ENCODE measurements at places on chromosomes 7 and 10. TPM values are rescaled to one million over a fixed set of nuclear protein-coding genes. Genes with fewer than 3 reads are reported as not detected.

GRCh38 chr7:114789161-114789560 is 132.7 kb upstream of the MDFIC start:
- peaks cover 32% of the 10 kb centered on the region for H3K4me1 ChIP-seq
- no peak for DNase-seq
- no peak overlapping the region for H3K4me3 ChIP-seq

GRCh38 chr10:50395271-50395670 is 144.0 kb upstream of the ASAH2 start:
- no peak overlapping the region for H3K4me3 ChIP-seq
- no peaks in the 10 kb centered on the region for H3K27me3 ChIP-seq
- peaks cover 20% of the 10 kb centered on the region for H3K36me3 ChIP-seq
- H3K4me1 ChIP-seq = peaks cover 51% of the 10 kb centered on the region

DNA sequence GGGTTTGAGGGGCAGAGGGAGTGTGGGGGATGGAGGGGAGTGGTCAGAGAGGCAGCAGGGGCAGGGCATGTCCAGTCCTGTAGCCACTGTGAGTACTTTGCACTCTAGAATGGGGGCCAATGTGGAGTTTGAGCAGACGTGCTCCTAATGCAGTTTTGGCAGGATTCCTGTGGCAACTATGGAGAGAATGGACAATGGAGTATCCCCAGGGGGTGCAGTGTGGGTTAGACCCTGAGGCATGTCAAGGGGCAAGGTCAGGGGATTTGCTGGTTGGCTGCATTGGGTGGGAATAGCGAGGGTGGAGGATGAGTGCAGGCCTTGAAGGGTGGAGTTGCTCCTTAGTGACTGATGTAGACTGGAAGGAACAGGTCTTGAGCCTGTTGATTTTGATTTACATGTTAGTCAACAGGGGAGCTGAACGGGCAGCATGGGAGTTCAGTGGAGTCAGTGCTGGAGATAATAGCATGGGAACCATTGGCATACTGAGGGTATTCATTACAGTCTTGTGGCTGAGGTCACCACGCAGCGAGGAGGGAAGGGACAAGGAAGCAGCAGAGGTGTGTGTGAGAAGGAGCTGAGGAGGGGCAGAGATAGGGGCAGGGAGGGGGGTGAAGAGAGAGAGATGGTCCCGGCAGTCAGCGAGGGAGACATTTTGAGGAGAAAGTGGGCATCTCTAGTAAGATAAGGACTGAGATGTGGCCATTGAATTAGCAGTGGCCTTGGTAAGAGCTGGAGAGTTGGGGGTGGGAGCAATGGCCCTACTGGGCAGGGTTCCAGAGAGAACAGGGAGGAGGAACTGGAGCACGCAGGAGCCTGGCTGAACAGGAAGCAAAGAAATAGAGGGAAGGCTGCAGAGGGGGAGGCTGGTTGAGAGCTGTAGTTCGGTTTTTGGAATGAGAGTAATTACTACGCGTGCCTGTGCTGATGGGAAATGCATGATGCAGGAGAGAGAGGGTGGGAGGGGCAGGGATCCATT is 112.7 kb downstream of the CCNY start:
- H3K27ac ChIP-seq = no peak overlapping the region
- H3K27me3 ChIP-seq = no peaks in the 10 kb centered on the region
- H3K4me3 ChIP-seq = no peak overlapping the region

GRCh38 chr10:118596426-118597124 is 1.1 kb upstream of the PRLHR start:
- H3K4me1 ChIP-seq = no peaks in the 10 kb centered on the region
- peaks cover 57% of the 10 kb centered on the region for H3K27me3 ChIP-seq
- H3K27ac ChIP-seq = no peak overlapping the region
- no peak for DNase-seq
- no peak overlapping the region for H3K4me3 ChIP-seq

- no peak for DNase-seq
- no peak overlapping the region for H3K4me3 ChIP-seq
- peaks cover 11% of the 10 kb centered on the region for H3K27me3 ChIP-seq
- H3K27ac ChIP-seq = no peak overlapping the region
- peaks cover 2% of the 10 kb centered on the region for H3K4me1 ChIP-seq
Measured at GRCh38 chr7:69659983-69660382, 61.7 kb downstream of the AUTS2 start.

DNA sequence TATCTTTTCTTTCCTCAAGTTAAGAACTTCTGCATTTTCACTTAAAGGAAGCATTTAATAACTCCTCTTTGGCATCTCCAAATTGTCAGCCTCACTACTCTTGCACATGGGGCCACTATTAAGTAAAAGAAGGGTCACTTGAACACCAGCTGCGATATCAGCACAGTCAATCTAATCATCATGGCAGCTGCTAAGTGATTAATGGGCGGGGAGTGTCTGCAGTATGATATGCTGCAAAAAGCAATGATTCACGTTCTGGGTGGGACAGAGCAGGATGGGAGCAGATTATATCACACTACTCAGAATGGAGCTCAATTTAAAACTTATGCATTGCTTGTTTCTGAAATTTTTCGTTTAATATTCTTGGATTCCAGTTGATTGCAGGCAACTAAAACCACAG is 447.4 kb upstream of the PFKP start:
- H3K4me1 ChIP-seq = no peaks in the 10 kb centered on the region
- no peak overlapping the region for H3K4me3 ChIP-seq
- no peaks in the 10 kb centered on the region for H3K36me3 ChIP-seq
- no peak for DNase-seq
- no peaks in the 10 kb centered on the region for H3K27me3 ChIP-seq
- H3K27ac ChIP-seq = no peak overlapping the region

- H3K27ac ChIP-seq = no peak overlapping the region
- DNase-seq = no peak
- H3K27me3 ChIP-seq = no peaks in the 10 kb centered on the region
- no peak overlapping the region for H3K4me3 ChIP-seq
Measured at GRCh38 chr7:115135146-115135545, 213.3 kb downstream of the MDFIC start.

DNA sequence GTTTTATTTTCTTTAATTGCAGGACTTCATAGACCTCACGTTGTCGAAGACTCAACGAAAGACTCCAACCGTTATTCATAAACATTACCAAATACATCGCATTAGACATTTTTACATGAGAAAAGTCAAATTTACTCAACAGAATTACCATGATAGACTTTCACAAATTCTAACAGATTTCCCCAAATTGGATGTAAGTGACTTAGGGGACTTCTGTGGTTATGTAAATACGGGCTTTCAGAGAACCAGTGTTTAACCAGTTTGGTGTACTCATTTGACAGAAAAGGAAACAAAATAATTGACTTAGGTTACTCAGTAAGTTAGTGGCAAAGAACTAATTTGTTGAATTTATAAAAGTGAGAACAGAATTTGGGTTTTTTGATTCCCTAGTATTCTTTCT is 4.2 kb downstream of the GTPBP4 start:
- H3K4me1 ChIP-seq = peaks cover 40% of the 10 kb centered on the region
- H3K4me3 ChIP-seq = no peak overlapping the region
- no peaks in the 10 kb centered on the region for H3K27me3 ChIP-seq
- no peak overlapping the region for H3K27ac ChIP-seq
- no peak for DNase-seq

- DNase-seq = no peak
- no peaks in the 10 kb centered on the region for H3K36me3 ChIP-seq
- no peaks in the 10 kb centered on the region for H3K27me3 ChIP-seq
- H3K4me3 ChIP-seq = no peak overlapping the region
- H3K4me1 ChIP-seq = no peaks in the 10 kb centered on the region
Measured at GRCh38 chr7:108848486-108848885, 278.8 kb downstream of the DNAJB9 start.

DNA sequence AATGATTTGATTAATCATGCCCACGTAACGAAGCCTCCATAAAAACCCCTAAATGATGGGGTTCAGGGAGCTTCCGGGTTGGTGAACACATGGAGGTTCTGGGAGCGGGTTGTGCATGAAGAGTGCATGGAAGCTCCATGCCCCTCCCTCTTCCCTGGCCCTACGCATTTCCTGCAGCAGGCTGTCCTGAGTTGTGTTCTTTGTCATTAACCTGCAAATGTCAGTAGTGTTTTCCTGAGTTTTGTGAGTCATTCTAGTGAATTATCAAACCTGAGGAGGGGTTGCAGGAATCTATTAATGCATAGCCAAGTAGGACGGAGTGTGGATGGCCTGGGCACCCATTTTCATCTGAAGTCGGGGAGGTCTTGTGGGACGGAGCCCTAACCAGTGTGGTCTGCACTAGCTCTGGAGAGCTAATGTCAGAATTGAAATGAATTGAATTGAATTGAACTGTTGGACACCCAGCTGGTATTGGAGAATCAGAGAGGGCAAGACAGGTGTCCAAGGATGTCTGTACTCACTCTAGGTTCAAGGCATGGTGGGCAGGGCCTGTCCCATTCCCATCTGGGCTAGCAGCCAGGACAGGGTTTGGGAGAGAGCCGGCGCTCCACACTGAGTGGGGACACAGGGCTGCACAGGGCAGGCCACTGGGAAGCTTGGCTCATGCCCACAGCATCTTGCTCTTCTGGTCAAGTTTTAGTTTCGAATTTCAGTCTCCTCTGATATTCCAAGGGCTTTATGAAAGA is 22.3 kb upstream of the ARHGAP22 start:
- no peaks in the 10 kb centered on the region for H3K4me1 ChIP-seq
- peaks cover 26% of the 10 kb centered on the region for H3K27me3 ChIP-seq
- DNase-seq = no peak
- H3K4me3 ChIP-seq = no peak overlapping the region

DNA sequence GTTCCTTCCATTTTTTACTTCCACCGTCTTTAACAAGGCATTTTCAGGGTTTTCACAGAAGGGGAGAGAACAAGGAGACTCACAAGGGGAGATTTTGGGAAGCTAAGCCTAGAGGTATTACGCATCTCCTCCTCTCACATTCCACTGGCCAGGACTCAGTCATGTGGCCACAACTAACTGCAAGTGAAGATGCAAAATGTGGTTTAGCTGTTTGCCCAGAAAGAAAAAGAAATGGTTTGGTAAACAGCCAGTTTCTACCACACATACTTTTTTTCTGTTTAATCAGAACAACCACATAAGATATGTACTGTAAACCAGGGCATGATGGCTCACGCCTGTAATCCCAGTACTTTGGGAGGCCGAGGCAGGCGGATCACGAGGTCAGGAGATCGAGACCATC is 21.4 kb upstream of the HELLS start:
- no peak overlapping the region for H3K4me3 ChIP-seq
- no peak overlapping the region for H3K27ac ChIP-seq
- DNase-seq = no peak
- H3K36me3 ChIP-seq = no peaks in the 10 kb centered on the region

DNA sequence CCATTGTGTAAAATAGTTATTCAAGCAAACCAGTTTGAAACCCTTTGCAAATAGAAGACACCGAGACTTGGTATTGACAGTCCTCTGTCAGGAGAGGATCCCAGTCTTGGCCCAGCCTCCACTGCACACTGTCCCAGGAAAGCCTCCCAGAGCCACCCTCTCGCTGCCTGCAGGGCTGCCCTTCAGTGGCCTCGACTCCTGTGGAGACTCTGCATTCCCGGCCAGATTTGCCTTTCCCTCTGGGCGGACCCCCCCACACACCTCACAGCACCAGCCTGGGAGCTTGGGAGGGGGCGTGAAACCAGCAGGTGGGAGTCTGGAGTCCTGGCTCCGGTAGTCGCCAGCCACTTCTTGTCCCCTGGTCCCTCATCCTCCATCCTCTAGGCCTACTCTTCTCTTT is 48.7 kb downstream of the GRK5 start:
- no peak for DNase-seq
- H3K36me3 ChIP-seq = peaks cover 2% of the 10 kb centered on the region
- no peak overlapping the region for H3K4me3 ChIP-seq
- peaks cover 11% of the 10 kb centered on the region for H3K4me1 ChIP-seq
- no peak overlapping the region for H3K27ac ChIP-seq
- H3K27me3 ChIP-seq = no peaks in the 10 kb centered on the region

- no peak for DNase-seq
- H3K27me3 ChIP-seq = peaks cover 2% of the 10 kb centered on the region
- H3K27ac ChIP-seq = no peak overlapping the region
- no peaks in the 10 kb centered on the region for H3K4me1 ChIP-seq
- H3K36me3 ChIP-seq = no peaks in the 10 kb centered on the region
Measured at GRCh38 chr7:65449505-65449852, 75.8 kb downstream of the ZNF92 start.

- peaks cover 32% of the 10 kb centered on the region for H3K4me1 ChIP-seq
- no peaks in the 10 kb centered on the region for H3K27me3 ChIP-seq
- peaks cover 14% of the 10 kb centered on the region for H3K36me3 ChIP-seq
- no peak overlapping the region for H3K27ac ChIP-seq
Measured at GRCh38 chr10:91188889-91189288, 31.6 kb upstream of the PCGF5 start.

DNA sequence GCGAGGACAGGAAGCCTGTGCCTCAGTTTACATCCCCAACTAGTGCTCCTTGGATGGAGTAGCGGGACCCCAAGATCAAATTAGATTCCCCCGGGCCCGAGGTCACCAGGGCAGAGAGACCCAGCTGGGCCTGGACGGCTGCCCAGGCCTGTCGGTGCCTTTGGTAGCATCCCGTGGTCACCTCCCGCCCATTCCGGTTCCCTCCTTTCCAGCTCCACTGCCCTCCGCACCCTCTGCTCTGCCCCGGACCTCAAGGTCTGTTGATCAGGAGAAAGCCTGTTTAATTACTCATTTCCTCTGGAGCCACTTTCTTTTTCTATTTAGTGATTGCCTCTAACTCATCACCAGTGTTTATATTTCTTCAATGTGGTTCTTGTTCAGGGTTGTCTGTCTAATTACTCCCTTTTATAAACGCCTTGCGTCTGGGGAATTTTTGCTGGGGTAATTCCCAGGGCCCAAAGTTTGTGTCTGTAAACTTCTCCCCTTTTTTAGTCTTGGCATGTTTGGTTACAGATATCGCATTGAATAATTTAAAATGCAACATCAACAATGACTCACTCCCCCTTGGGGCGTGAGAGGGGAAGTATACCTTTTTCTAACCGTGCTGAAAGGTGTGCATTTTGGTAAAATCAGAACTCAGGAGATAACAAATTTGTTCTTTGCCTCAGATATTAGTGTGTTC is 1.9 kb downstream of the FOXK1 start:
- no peaks in the 10 kb centered on the region for H3K27me3 ChIP-seq
- H3K4me1 ChIP-seq = peaks cover 25% of the 10 kb centered on the region
- peak overlapping the region; percentile 97 for H3K4me3 ChIP-seq
- H3K27ac ChIP-seq = peak overlapping the region; percentile 99

Gene WEE2
- not detected for total RNA-seq

Gene ASL
- total RNA-seq = 30.1 TPM

Gene NOS3
- 6.4 TPM for total RNA-seq

Gene ADCY1
- total RNA-seq = 1.3 TPM

Gene SHTN1
- not detected for total RNA-seq

Gene OR6B1
- not detected for total RNA-seq

Gene PLEKHS1
- total RNA-seq = 0.07 TPM

Gene TMEM178B
- 0.18 TPM for total RNA-seq
